ENCODE measurements at places on chromosomes 7 and 10. TPM values are rescaled to one million over a fixed set of nuclear protein-coding genes. Genes with fewer than 3 reads are reported as not detected.

The PTPRE gene
- 4.4 TPM for total RNA-seq

The ALKBH4 gene
- 10.9 TPM for total RNA-seq

The DIP2C gene
- total RNA-seq = 16.6 TPM

The POU6F2 gene
- total RNA-seq = not detected

The SP8 gene
- not detected for total RNA-seq

The CPA4 gene
- 6.3 TPM for total RNA-seq

The SFTPA1 gene
- not detected for total RNA-seq

The TMEM178B gene
- 1.3 TPM for total RNA-seq

The DNMBP gene
- total RNA-seq = 20.9 TPM

The TMEM184A gene
- total RNA-seq = 8.8 TPM

The MBL2 gene
- not detected for total RNA-seq

The GPER1 gene
- total RNA-seq = 1.4 TPM

The NDUFB8 gene
- total RNA-seq = 296 TPM

The OR2A42 gene
- total RNA-seq = not detected

The POLD2 gene
- total RNA-seq = 138 TPM
